Fibroblast of the aortic adventitia (primary cell): ENCODE measurements at places on chromosomes 3 and 15. TPM values are rescaled to one million over a fixed set of nuclear protein-coding genes. Genes with fewer than 3 reads are reported as not detected.
A peak's percentile ranks its signal among the peaks of the same experiment; 100 is the strongest.

DNA sequence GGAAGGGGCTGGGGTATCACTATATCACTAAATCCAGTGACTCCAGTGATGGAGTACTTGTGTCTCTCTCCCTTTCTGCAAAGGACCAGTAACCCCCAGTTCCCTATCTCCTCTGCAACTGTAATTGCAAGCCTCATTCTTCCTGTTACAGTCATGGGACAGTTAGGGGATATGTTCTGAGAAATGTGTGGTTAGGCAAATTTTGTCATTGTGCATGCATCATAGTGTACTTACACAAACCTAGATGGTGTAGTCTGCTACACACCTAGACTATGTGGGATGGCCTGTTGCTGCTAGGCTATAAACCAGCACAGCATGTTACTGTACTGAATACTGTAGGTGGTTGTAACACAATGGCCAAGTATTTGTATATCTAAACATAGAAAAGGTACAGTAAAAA is 2.2 kb downstream of the VPS8 start:
- DNase-seq = no peak

RABL3 gene
- 10.0 and 18.3 TPM in 2 replicates for total RNA-seq

GRCh38 chr3:81622395-81622794 is 139.1 kb downstream of the GBE1 start:
- DNase-seq = peak; percentile 3

LRIG1 gene
- total RNA-seq = 3.9 and 26.4 TPM in 2 replicates

HSPBAP1 gene
- total RNA-seq = 6.6 and 9.6 TPM in 2 replicates

- DNase-seq = no peak
Observed at GRCh38 chr15:39774688-39775267, 7.9 kb downstream of the FSIP1 start.
